ENCODE measurements at places on chromosomes 4 and X.

DNA sequence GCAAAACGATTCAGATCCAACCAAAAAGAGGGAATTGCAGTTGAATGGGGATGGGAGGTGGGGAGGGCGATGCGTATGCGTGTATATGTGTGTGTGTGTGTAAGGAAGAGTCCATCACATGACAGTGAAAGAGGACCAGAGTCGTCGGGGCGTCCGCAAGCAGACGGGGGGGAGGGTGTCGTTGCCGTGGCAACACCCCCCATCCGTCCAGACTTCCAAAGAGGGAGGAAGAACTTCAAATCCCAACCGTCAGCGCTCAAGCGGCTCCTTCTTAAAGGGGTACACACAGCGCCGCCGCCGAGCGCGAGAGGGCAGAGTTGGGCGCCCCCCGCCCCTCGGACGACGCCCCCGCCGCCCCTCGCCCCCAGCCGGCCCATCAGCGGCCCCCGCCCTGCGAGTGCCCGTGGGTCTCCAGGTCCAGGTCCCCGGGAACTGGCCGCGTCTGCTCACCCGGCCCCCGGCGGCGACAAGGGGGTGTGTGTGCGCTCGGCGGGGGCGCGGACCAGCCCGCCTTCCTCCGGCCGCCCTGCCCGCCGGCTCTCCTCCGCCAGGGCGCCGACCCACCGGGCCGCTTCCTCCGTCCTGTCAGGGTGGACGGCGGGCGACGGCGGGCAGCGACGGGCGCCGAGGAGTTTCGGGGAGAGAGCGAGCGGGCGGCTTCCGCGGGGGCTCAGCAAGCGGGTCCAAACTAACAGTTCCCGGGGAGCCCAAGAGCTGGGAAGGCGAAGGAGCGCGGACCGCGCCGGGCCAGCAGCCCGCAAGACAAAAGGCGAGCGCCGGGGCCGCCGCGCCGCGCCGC is 685 bp downstream of the LCORL start:
- peak; percentile 11 for DNase-seq

DNA sequence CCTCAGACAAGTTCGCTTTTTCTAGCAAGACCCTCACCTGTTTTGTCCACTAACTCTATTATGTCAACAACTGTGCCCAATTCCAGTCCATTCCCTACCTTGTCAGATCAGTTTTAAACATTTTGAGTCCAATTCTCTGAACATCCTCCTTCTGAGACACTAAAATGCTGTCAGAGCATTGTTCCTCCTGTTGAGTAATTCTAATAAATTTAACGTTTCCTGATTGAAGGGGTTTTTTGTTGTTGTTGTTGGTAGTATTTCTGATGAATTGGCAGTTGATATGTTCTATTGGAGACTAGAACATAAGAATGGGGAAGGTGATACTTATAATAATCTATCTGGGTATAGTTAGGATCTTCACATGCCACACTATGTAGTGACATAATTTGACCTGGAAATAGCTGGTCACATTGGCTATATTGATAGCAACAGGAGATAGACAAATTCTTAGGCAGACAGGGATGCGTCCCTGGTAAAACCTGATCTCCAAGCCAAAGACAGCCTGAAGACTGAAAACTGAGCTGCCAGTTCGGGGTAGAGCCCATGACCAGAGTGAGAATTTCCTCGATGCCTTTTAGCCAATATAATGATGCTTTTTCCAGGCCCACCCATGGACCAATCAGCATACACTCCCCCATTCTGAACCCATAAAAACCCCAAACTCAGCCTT is 12.4 kb upstream of the CXCL2 start:
- no peak for DNase-seq

GRCh38 chr4:80101071-80101791 is 28.2 kb upstream of the ANTXR2 start:
- no peak for DNase-seq

DNA sequence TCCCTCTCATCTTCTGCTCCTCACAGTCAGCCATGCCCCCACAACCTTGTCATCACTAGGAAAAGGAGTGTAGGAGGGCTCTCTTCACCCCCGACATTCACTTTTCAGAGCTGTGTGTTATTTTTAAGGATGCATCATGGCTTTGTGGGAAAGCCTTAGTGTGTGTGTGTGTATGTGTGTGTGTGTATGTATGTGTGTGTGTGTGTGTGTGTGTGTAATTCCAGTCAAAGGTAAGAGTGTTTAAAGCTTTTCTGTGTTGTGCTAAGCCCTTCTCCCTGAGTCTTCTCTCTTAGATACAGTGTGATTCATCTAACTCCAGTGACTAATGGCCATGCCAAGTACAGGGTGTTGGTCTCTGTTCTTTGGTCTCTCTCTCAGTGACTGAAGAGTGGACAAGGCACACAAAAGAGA is 76.6 kb downstream of the CHIC2 start:
- DNase-seq, result no peak

- DNase-seq, result no peak
Measured at GRCh38 chr4:86561256-86561655, 32.9 kb upstream of the PTPN13 start.

GRCh38 chr4:80412322-80412721 is 76.8 kb downstream of the CFAP299 start:
- no peak for DNase-seq

DNA sequence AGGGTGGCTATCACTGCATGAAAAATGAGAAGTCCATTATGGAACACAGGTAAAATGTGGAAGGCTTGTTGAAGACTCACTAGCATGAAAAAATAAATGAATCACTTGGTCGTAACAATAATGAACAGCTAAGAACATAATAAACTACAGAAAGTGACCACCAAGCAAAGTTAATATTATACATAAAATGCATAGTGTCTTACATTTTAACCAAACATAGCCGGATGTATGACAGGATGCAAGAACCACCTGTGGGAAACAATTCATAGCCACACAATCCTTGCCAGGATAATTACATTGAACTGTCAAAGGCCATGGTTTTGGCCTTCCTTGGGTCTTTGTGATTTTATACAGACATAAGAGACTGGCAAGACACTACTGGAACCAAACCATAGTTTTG is 81.9 kb upstream of the ATXN3L start:
- DNase-seq, result no peak

DNA sequence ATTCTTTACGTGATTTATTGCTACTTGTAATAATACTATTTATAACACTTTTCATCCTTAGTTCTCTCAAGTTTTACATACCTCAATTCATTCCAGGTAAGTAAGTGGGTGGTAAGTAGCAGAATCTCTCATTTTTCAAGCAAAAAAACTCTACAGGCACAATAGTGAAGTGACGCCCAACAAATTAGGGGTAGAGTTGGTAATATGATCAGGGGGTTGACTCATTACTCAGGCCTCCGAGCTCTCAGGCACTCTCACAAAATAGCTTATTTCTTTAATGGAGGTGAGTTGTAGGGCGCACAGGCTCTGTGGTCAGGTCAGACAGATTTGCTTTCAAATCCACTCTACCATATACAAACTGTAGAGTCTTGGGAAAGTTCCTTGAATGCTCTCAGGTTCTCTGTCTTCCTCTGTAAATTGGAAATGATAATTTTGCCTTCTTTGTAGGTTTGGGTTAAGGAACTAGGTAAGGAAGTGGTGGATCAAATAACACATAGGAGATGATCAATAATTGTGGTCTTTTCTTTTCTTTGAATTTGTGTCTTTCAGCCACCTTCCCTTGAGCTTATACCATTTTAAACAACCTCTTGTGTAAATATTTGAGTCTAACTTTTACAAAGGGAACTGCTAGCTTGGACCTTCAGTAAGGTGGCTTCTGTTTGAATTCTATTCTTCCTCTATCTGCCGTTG is 134.9 kb upstream of the LEF1 start:
- no peak for DNase-seq

DNA sequence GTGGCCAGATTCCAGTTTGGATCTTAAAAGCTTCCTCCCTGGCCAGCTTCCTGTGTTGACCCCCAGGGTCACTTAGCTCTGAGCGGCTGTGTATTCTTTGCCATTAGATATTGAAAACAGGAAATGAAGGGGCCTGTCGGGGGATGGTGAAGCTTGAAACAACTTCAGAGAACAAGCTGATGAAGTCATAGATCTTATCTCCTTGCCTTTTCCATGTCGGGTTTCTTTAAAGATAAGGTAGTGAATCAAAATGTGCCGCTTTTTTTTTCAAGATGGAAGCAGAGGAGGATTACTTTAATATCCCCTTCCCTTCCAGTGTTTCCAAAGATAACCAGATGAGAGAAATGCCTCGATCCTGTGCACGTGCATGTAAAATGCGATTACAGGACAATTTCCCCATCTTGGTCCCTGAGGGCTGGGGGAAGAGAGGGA is 508.5 kb downstream of the MID1IP1 start:
- peak; percentile 20 for DNase-seq

DNA sequence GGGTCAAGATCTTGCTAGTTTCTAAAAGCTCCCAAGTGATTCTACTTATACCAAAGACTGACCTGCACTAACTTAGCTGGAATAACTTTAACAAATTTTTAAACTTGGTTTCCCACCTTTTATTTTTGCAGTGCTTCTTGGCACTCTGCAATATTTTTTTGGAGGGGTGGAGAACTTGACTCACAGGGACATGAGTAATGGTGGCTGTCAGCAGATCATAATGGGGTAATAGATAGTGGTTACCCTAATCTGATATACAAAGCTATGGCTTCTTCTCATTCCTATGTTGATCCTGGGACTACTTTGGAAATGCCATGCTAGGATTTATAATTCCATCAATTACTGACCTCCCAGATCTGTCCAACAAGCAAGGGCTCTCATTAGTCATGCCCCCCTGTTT is 295.7 kb downstream of the GPAT3 start:
- no peak for DNase-seq

DNA sequence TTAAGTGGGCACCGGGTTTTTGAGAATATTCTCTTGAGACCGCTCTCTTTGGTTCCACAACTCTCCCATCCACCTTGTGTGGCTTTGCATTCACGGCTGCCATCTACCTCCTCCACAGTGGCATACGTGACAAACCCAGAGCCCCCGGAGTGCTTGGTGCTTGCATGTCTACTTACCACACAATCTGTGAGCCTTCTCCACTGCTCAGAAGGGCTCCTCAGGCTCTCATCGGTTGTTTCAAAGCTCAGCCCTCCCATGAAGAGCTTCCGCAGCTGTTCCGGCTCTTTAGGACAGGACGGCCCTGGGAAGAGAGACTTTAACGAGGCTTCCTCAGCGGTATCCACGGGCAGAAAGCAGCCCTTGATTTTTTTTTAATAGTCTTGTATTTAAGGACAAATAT is 167.6 kb upstream of the ANK2 start:
- DNase-seq, result no peak

DNA sequence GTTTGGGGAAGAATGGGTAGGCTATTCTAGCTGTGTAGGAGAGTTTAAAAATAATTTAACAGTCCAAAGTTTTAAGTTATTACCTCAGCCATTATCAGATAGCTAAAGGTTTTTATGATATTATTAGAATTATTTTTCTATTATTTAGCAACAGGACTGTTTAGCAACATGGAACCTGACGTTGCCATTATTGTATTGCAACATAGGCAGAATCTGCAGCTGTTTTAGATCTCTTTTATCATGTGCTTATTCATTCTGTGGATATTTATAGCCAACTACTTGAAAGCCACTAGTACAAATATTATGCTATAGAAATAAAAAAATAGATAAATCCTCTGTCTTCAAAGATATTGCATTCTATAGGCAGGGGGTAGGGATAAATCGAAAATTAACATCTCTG is 382.0 kb upstream of the TRAM1L1 start:
- no peak for DNase-seq

GRCh38 chr4:72984351-72984750 is 85.2 kb downstream of the COX18 start:
- DNase-seq, result no peak

- no peak for DNase-seq
Measured at GRCh38 chr4:11424856-11425255, 3.8 kb downstream of the HS3ST1 start.

- DNase-seq, result no peak
Measured at GRCh38 chrX:13077168-13077567, 32.7 kb upstream of the FAM9C start.

DNA sequence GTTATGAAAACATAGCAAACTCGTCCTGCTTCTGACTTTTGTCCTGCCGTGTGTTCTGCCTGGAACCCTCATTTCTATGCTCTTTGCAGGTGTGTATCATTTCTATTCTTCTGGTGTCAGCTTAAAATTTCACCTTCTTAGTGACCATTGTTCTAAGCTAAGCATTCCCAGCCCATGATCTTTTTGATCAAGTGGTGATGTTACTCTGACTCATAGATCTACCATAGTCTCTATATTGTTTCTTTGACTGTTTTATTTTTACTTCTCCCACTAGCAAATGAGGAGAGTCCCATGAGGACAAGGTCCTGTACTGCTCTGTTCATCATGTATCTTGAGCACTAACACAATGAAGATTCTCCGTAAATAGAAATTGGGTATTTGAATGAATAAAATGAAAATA is 14.1 kb upstream of the CXCL6 start:
- DNase-seq, result no peak

DNA sequence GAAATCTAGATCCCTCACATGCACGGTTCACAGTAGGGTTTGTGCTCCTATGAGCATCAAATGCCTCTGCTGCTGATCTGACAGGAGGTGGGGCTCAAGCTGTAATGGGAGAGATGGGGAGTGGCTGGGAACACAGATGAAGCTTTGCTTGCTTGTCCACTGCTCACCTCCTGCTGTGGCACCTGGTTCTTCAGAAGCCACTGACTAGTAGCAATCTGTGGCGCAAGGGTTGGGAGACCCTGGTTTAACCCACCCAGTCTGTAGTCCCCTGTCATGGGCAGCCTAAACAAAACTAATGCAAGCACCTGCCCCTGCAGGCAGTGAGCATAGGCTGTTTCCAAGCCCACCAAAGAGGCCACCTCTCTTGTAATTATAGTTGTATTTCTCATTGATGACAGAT is 116.6 kb downstream of the SHOX start:
- DNase-seq, result no peak
